ENCODE measurements at places on chromosomes 4 and X. TPM values are rescaled to one million over a fixed set of nuclear protein-coding genes. Genes with fewer than 3 reads are reported as not detected.
A peak's percentile ranks its signal among the peaks of the same experiment; 100 is the strongest.

- DNase-seq = peak; percentile 86
- H3K27ac ChIP-seq = peak overlapping the region; percentile 67
- peak overlapping the region; percentile 11 for H3K4me3 ChIP-seq
- no peaks in the 10 kb centered on the region for H3K4me1 ChIP-seq
- no peaks in the 10 kb centered on the region for H3K27me3 ChIP-seq
These were observed 3.2 kb upstream of the RS1 start for GRCh38 chrX:18674788-18675735.

DNA sequence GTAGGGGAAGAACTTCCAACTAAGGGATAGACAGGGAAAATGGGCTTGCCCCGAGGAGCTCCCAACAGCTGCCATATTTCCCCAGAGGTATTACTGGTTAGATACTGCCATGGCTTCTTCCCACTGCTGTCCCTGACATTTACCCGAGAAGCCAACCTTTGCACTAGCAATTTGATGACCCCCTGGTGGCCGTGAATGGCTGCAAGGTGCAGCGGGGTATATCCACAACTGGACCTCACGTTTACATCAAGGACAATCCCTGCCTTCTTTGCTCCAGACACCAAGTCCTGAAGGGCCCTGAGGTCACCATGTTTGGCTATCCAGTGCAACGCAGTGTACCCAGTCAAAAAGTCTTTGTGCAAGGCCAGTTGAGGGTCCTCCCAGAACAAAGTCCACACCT lies 2.3 kb downstream of the SOWAHB start:
- no peak overlapping the region for H3K27ac ChIP-seq
- peaks cover 17% of the 10 kb centered on the region for H3K27me3 ChIP-seq
- no peaks in the 10 kb centered on the region for H3K36me3 ChIP-seq
- H3K4me3 ChIP-seq = no peak overlapping the region
- peaks cover 4% of the 10 kb centered on the region for H3K4me1 ChIP-seq

GRCh38 chr4:13492747-13493146 lies 8.6 kb upstream of the RAB28 start:
- no peak overlapping the region for H3K4me3 ChIP-seq
- no peak for DNase-seq
- no peaks in the 10 kb centered on the region for H3K4me1 ChIP-seq
- H3K27ac ChIP-seq = no peak overlapping the region
- H3K36me3 ChIP-seq = no peaks in the 10 kb centered on the region

SHROOM4 gene
- polyA plus RNA-seq = not detected

CLNK gene
- not detected for polyA plus RNA-seq

DNA sequence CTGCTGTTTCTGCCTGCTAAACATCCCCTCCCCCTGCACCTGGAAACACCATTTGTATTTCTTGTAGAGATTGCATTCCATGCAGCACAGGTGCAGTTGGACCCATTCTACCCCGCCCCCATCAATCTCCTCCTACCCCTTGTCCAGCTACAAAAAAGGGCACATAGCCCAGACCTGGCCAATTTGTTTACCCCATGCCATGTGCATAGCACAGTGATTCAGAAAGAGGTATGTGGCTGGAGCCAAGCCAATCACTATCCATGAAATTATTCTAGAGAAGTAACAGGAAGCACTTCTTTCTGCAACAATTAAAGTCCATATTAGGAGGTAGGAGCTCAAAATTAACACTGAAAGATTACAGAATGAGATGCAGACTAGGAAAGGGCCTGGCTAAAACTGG lies 20.2 kb upstream of the TMEM184C start:
- no peaks in the 10 kb centered on the region for H3K27me3 ChIP-seq
- H3K4me1 ChIP-seq = no peaks in the 10 kb centered on the region
- H3K4me3 ChIP-seq = no peak overlapping the region
- no peak for DNase-seq
- no peaks in the 10 kb centered on the region for H3K36me3 ChIP-seq

DNA sequence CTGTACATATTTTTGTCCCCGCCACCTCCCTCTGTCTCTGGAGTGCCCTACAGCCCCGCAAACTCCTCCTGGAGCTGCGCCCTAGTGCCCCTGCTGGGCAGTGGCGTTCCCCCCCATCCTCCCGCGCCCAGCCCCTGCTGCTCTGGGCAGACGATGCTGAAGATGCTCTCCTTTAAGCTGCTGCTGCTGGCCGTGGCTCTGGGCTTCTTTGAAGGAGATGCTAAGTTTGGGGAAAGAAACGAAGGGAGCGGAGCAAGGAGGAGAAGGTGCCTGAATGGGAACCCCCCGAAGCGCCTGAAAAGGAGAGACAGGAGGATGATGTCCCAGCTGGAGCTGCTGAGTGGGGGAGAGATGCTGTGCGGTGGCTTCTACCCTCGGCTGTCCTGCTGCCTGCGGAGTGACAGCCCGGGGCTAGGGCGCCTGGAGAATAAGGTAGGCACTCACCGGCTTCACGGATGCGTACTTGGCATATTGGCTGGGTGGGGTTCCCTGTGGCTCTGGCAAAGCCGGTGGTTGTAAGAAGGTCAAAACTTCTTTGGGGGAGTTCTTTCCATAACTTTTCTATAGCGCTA lies 653 bp downstream of the HHIP start:
- peaks cover 3% of the 10 kb centered on the region for H3K27me3 ChIP-seq
- H3K4me1 ChIP-seq = peaks cover 7% of the 10 kb centered on the region
- no peak overlapping the region for H3K27ac ChIP-seq
- no peaks in the 10 kb centered on the region for H3K36me3 ChIP-seq
- DNase-seq = no peak
